Pulmonary artery endothelial cell (primary cell): ENCODE measurements at places on chromosomes 4 and X. TPM values are rescaled to one million over a fixed set of nuclear protein-coding genes. Genes with fewer than 3 reads are reported as not detected.

- no peak for DNase-seq
Measured at GRCh38 chr4:183571350-183571941, 66.6 kb downstream of the ING2 start.

DNA sequence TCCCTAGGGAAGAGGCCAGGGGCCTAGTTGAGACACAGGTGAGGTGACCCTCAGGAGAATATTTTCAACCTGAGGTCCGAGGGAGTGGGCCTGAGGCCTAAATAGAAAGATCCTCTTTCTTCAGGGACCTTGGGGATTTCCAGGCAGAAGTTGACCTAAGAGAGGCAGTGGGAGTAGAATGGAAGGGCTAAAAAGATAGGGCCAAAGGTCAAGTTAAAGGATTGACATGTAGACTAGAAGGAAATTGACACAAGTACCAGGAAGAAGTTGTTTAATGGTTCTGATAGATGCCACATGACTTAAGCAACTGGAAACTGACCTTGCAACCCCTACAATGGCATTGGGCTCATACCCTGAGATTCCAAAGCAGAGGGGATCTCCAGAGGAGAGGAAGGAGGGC lies 76.9 kb downstream of the SHROOM3 start:
- no peak for DNase-seq

DNA sequence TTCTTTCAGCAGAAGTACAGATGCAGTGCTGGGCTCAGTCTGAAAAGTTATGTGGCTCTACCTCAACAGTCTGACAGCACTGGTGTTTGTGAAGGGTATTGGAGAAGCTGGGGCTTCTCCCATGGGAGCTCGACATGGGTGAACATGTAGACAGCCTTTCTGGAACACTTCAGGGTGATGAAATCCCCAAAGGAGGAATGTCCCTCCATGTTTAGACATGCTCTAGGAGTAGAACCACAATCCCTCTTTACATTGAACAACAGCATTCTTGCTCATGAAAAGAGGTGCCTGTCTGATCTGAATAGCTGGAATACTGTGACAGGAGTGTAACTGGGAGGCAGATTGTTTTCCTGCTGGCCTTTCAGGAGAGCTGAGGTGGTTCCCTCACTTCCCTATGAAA lies 53.8 kb upstream of the NAP1L2 start:
- no peak for DNase-seq

DNA sequence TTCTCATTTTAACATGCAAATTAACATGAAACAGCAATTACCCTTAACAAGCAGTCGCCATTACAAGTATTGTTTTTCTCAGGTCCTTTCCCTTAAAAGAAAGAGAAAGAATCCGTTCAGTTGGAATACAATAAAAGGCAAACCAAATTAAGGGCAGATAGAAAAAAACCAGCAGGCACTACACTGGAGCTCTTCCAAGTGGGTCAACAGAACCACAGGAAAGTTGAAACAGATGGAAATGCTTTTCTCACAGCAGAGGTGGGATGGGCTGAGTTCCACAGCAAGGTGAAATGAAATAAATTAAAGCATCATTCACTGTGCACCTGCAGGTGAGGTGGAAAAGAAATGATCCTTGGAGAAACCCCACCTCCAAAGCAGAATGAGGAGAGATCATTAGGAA lies 102.6 kb downstream of the APBB2 start:
- no peak for DNase-seq

GRCh38 chrX:15500497-15500966 lies at the start of gene BMX:
Gene BMX (plus strand): TSS chrX:15500807. CDS start chrX:15508354, 7,547 bp downstream.
- peak; percentile 72 for DNase-seq

XAGE2 gene
- total RNA-seq, result not detected in 2 replicates

TCEAL3 gene
- total RNA-seq, result 10.3 and 12.5 TPM in 2 replicates
